Retinal pigment epithelial cell (primary cell): ENCODE measurements at places on chromosomes 3 and 15.
A peak's percentile ranks its signal among the peaks of the same experiment; 100 is the strongest.

DNA sequence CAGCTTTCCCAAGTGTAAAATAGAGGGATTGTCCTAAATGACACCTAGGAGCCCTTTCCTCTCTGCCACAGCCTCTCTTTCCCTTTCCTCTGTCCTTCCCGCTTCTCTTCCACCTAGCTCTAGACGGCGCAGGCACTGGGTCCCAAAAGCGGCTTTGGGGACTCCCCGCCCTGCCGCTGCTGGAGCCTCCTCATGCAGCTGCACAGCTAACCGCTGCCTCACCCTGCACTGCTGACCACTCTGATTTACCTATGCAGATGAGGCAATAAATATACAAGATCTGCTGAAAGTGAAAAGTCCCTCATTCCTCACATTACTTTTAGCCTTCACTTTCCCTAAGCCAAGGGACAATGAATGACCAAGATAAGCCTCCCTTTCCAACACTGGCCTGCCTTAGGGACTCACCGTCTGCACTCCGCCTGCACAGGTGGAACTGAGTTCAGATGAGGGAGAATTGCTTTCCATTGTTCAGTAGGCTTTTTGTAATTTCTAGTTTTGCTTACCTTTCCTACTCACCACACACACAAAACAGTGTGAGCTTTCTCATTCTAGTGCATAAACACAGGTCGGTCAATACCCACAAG is 197.5 kb upstream of the BCL6 start:
- DNase-seq, result no peak

GRCh38 chr3:69963643-69964042 is 35.9 kb upstream of the SAMMSON start:
- no peak for DNase-seq

DNA sequence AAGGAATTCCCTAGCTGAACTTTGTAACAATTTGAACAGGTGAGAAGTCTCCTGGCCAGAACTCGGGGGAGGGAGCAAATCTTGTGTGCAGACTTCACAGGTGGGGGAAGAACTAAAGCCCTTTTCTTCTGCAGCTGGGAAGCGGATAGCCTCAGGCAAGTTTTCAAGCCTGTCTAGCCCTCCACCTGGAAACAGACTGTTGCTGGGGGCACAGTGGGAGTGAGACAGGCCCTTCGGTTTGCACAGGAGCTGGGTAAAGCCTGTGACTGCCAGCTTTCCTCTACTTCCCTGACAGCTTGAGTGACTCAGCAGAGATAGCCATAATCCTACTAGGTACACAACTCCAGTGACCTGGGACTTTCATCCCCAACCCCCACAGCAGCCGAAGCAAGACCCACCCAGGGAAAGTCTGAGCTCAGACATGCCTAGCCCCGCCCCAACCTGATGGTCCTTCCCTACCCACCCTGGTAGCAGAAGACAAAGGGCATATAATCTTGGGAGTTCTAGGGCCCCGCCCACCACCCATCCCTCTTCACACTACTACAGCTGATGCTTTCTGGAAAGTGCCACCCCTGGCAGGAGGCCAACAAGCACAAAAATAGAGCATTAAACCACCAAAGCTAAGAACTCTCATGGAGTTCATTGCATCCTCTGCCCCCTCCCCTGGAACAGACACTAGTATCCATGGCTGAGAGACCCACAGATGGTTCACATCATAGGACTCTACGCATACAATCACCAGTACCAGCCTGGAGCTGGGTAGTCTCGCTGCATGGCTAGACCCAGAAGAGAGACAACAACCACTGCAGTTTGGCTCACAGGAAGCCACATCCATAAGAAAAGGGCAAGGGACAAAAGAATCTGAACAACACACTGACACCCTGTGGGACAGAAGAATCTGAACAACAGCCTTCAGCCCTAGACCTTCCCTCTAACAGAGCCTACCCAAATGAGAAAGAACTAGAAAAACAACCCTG is 479.0 kb downstream of the RAP2B start:
- DNase-seq, result no peak

DNA sequence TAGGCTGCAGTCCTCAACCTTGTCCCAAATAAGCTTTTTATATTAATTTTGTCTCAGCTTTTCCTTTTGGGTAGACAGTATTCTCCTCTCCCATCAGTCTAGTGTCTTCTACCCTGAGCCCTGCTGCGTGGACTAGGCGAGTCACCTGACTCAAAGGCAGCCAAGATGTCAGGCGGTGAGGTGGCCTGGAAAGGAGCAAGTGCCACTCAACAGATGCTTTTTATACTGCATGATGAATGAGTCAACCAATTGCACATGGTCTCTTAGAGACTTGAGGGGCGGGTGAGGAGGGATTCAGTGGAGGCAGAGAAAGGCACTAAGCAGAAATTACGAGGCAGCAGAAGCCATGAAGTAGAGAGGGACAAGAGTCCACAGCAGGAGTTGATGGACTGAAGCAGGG is 95.9 kb downstream of the FRMD4B start:
- no peak for DNase-seq

DNA sequence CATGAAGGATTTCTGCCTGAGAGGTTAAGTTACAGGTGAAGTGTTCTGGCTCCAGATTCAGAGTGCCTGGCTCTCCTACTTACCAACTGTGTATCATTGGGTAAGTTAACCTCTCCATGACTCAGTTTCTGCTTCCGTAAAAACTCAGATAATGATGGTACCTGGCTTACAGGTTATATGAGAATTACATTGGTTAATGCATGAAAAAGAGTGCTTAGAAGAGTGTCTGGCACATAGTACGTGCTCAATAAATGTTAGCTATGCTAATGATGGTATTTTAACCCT is 23.8 kb downstream of the CFAP161 start:
- no peak for DNase-seq

DNA sequence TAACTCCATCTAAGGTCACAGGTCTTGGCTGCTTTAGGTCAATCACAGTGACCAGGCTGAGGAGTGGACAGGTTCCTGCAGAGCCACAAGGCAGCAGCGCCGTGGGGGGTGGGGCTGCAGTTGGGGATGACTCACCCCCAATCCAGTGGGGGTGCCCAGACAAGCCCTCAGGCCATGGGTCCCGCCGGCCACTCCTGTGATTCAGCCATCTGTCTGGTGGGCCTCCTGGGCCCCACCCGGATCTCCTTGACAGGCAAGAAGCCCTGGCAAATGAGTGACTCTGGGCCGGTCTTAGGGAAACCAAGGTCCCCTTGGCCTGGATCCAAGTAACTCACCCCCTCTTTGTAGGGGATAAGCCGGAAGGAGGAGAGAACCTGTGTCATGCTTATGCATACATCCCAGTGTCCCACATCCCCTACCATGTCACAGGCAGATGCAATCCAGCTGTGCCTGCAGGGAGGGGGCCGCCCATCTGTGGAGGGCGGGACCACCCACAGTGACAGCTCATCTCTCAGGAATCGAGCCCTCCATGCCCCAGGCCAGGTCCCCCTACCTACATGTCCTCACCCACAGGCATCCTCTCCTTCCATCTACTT is 495 bp upstream of the COL7A1 start:
- DNase-seq, result no peak

DNA sequence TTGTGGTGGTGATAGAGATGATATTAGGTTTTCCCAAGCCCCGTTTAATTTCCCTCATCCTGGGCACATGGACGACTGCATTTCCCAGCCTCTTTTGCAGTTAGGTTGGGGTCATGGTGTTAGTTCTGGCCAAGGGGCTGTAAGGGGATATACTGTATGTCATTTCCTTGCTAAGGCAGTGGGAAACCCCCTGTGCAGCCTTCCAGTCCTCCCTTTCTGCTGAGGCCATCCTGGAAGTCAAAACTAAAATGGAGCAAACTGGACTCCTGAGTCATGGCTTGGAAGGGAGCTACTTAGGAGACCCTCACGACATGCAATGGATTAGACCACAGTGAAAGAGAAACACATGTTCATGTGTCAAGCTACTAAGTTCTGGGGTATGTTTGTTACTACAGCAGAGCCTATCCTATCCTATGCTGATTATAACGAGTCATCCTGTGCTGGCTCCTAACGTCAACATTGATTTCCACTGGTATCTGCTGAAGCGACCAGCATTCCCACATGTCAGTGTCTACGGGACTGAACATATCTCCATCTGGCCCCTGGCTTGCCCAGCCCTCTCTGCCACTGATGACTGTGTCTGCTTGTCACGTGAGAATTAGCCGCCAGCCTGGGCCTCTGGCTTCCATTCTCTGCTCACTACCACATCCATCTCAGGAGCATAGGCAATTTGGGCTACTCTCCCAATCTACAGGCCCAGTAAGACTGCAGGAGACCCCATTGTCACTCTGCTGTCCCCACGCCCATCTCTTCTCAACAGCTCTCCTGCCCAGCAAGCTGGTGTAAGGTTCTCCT is 85.6 kb upstream of the MEF2A start:
- no peak for DNase-seq

- DNase-seq, result no peak
Observed at GRCh38 chr3:185540695-185541094, 11.7 kb downstream of the LIPH start.

DNA sequence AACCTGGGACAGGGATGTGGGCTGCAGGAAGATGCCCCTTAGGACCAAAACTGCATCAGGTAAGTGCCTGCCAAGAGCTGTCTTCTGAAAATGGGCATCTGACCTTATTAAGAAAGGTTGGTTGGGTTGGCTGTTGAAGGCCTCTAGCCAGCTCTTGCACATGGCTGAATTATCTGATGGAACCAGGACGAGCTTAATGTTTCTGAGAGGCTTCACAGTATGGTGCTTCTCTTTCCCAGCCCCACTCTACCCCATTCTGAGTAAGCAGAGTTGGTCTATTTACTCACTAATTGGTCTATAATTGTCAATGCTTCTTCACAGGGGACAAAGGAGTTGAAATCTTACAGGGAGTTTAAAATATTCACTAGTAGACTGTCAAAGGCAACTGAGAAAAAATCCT is 48.4 kb downstream of the DTWD1 start:
- DNase-seq, result no peak

- DNase-seq, result peak; percentile 29
Observed at GRCh38 chr3:97882975-97883598, 61.3 kb downstream of the CRYBG3 start.

DNA sequence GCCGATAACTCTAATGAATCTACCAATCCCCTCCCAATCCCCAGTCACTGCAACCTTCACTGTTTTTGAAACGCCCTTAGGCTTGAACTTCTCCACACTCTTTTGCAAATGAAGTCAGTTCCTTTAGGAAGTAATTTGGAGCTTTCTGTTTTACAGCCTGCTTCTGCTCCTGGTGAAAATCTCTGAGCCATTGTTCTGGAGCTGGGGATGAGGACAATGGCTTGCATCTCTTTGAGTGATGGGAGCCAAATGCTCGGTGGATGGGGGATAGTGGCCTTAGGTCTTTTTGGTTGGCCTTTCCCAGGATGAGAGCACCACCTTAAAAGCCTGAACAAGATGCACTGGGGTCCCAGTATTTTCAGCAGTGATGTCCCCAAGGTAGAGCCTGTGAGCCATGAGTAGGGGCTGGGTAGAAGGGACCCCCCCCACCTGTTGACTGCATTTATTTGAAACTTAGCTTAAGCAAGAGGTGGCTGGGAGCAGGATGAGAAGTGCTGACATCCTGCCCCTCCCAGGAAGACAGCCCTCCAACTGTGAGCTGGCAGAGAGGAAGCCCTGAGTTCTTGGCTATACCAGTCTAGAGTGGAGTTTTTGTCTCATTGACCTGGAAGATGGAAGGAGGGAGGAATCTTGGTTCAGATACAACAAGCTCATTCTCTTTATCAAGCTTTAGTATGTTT is 7.6 kb upstream of the MYO5C start:
- no peak for DNase-seq

- no peak for DNase-seq
Observed at GRCh38 chr3:188037195-188037718, 116.7 kb upstream of the LPP start.

DNA sequence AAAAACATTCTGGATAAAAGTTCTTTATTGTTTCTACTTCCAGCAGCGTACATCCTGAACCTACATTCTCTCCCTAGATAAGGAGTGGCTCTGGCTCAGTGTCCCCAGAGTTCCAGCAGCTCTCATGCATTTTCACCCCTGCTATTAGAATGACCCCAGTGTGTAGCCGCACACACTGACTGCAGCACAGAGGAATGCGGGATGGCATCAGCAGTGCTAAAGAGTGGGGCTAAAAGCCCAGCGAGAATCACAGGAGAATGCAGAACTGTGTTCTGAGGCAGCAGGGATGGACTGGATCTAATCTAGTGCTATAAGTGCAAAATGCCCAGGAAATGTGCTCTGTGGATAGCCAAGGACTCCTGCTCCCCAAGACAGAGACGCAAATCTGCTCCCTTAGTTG is 66.4 kb upstream of the TJP1 start:
- peak; percentile 19 for DNase-seq

DNA sequence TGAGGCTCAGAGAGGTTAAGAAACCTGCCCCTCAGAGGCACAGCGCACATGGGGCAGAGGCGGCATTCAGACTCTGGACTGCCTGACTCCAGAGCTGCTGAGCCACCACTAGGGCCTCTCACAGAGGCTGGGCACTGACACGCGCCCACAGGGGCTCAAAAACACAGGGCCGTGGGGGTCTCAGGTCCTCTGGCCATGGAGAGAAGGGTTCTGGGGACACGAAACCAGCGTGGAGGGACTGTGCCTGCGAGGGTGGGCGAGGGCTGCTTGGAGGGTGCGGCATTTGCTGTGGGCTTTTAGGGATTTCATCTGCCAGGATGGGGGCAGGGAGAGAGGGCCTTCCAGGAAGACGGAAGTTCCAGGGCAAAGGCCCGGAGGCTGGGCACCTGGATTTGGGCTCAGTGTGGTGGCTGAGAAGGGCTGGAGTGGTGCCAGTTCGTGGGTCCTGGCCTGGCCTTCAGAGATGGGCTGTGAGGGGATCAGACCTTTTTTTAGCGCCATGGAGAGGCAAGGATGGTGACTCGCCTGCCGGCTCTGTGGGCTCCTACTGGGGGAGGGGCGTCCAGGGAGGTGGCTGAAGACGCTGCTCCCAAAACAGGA is 69.6 kb downstream of the EFCAB12 start:
- no peak for DNase-seq

DNA sequence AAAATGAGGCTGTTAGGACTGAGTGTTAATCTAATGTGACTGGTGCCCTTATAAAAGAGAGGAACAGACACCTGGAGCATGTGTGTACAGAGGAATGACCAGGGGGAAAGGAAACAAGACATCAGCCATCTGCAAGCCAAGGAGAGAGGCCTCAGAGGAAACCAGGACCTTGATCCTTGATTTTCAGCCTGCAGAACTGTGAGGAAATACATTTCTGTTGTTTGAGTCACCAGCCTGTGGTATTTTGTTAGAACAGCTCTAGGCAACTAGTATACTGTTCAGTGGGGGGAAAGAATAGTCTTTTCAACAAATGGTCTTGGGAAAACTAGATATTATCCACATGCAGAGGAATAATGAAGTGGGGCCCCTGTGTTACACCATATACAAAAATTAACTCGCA is 80.6 kb downstream of the CCR1 start:
- peak; percentile 77 for DNase-seq
